Astrocyte of the spinal cord (primary cell): ENCODE measurements at places on chromosomes 3 and 15.

GRCh38 chr3:145058483-145058882, 1086.9 kb downstream of the DIPK2A start:
- DNase-seq, result no peak

- DNase-seq, result no peak
Observed at GRCh38 chr3:97037294-97037943, 223.0 kb downstream of the EPHA6 start.

DNA sequence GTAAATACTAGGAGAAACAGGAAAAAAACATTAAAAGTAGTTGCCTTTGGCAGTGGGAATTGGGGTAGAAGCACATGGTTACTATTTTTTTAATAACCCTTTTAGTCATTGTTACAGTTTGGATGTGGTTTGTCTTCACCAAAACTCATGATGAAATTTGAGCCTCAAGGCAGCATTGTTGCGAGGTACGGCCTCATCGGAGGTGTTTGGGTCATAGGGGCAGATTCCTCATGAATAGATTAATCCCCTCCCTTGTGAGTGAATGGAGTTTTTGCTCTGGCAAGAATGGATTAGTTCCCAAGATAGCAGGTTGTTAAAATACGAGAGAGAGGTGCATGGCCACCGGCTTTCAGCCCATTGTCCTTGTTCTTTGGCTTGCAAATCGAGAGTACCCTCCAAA, 92.6 kb downstream of the LEKR1 start:
- DNase-seq, result no peak

DNA sequence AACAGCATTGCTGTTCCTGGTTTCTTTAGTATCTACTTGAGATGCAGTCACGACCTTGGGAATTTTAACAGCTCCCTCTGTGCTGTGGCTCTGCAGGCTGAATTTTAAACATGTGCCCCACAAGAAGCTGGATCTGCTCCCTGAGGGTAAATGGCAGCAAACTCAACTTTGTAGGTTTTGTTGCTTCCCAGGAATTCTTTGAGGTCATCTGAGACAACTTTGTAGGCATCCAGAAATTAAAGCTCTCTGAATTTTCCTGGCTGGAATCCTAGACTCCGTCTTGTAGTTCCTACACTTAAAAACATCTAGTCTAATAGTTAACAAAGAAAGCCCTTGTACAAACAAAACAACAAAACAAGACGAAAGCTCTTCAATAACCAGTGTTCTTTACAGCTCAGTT, 366.3 kb downstream of the FEZF2 start:
- peak; percentile 43 for DNase-seq

- DNase-seq, result no peak
Observed at GRCh38 chr15:98077186-98077585, 116.7 kb downstream of the ARRDC4 start.

GRCh38 chr3:122538956-122539490, 24.3 kb upstream of the KPNA1 start:
- no peak for DNase-seq

DNA sequence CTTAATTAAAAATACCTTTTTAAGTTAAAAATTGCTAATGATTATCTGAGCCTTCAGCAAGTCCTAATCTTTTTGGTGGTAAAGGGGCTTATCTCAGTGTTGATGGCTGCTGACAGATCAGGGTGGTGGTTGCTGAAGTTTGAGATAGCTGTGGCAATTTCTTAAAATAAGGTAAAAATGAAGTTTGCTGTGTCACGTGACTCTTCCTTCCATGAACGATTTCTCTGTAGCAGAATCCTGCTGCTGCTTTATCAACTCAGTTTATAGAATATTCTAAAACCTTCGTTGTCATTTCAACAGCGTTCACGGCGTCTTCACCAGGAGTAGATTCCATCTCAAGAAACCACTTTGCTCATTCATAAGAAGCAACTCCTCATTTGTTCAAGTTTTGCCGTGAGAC, 110.1 kb downstream of the SUCNR1 start:
- no peak for DNase-seq

DNA sequence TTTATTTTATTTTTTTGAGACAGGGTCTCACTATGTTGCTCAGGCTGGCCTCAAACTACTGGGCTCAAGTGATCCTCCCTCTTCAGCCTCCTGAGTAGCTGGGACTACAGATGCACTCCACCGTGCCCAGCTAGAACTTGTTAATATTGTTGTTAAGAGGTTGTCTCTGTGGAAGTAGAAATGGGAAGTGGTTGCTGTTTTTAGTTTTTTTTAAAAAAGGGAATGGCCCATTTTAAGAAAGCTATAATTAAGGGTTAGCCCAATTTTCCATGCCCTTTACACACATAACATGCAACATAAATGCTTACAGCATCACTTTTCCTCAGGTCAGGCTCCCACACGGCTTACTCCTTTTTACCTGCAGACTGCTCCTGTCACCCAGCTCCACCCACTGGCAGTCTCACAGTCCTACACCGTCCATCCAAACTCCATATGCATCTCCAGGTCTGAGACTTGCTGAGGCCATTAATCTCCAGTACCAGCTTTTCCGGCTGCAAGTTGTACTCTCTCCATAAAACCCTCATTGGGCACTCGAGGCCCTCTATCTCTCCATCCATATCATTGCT, 19.8 kb downstream of the MORC1 start:
- no peak for DNase-seq

DNA sequence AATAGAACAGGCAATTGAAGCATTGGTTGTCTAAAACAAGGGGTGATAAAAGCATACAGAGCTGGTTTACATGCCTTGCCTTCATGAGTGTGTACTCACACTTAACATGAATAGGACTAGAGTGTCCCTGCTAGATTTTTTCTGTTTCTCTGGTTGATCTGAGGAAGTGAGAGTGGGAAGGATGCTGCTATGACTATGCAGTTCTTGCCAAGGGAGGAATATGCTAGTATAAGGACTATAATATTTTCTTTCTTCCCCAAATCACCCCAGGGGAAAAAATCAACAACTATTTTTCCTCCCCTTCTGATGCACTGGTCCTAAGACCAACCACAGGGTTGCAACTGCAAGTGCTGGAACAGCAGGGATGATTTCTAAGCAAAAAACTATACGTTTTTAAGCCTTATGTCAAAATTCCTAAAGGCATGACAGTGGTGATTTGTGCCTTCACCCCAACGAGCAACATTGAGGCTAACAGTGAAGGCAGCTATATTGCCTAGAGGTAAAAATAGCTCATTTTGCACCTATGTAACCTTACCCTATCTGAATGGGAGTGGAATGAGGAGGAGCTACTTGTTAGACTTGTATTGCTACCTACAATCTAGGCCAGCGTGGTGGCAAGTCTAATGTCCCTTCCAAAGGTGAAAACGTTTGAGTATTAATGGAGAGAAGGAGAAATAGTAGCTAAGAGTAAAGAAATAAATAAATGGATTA, 33.5 kb upstream of the USP8 start:
- DNase-seq, result no peak

- no peak for DNase-seq
Observed at GRCh38 chr3:26562021-26562768, 60.4 kb upstream of the LRRC3B start.

GRCh38 chr15:71597126-71597525, 213.2 kb upstream of the NR2E3 start:
- no peak for DNase-seq

GRCh38 chr3:119585856-119586570, 6.7 kb downstream of the ADPRH start:
- no peak for DNase-seq

DNA sequence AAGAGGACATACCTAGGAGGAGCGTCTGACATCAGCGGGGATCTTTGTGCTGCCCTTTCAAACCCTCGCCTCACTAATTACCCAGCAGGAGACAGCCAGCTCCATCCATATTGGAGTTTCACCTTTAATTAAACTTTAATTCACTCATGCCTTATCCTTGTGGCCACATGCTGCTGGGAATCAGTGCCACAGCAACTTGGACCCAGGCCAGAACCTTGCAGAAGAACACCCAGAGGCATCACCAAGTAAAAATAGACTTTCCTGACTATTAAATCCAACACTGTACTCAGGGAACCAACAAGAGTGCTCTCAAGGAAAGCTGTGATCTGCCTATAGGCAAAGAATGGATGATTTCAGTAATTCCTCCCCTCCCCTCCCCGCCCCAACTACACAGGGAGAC, 23.9 kb downstream of the EIF1B start:
- DNase-seq, result no peak

DNA sequence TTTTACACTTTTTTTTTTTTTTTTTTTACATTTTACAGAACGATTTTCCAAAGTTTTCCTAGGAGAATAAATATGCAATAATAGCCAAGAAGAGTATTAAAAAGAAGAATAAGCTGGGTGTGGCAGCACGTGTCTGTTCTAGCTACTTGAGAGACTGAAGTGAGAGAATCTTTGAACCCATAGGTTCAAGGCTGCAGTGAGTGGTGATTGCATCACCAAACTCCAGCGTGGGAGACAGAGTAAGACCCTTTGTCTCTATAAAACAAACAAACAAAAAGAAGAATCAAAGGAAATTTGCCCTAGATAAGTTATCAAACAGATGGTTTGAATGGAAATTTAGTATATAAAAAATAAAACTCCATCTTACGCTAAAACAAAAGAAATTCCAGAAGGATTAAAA, 13.3 kb downstream of the XRN1 start:
- DNase-seq, result no peak

- DNase-seq, result peak; percentile 68
Observed at GRCh38 chr3:132593947-132594323, 3.1 kb upstream of the ACKR4 start.

DNA sequence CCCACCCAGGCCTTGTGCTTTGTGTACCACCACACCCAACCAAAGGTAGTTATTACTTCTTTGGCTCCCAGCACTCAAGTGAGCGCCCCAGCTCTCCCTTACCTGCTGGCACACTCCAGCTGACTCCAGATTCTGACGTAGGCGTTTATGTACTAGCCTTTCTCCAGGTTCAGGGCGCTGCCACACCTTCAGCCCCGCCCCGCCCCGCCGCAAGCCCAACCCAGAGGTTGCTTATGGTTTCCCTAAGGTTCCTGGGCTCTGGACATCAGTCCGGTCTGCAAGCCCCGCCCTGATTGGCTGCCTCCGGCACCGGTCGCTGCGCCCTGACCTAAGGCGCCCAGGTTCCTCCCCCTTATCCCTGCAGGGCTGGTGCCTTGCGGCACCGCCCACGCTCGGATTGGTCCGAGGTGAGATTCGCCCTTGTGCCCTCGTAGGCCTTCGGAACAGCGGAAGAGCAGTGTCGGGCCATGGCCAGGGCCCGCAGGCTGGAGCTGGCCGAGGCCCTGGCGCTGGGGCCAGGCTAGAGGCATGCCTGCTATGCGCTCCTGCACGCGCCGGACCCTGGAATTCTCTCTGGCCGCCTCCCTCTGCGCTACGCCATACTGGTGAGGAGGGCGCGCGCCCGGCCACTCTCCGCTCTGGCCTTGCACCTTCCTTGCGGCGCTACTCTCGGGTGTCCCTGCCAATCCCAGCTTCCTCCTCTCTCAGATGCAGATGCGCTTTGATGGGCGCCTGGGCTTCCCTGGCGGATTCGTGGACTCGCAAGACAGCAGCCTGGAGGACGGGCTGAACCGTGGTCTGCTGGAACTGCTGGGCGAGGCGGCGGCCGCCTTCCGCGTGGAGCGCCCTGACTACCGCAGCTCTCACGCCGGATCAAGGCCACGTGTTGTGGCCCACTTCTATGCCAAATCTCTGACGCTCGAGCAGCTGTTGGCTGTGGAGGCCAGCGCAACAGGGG, 19.8 kb upstream of the NUDT16 start:
- peak; percentile 45 for DNase-seq

GRCh38 chr3:150734795-150735119, 28.2 kb downstream of the SIAH2 start:
- DNase-seq, result no peak

DNA sequence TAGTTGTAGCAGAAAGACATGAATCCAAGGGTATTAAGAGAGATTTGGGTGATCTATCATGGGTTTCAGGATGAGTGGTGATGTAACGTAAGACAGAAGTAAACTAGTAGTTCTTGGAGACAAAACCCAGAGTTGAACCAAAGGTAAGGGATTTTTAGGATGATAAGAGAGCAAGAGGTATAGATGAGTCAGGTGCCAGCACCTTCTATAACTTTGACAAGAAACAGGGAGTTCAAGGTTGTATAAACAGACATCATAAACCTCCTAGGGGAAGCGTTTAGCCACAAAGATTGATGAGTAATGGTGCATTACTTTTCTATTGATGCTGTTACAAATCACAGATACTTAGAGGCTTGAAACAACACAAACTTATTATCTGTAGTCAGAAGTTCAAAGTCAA, 447.3 kb upstream of the ARHGEF26 start:
- no peak for DNase-seq

- DNase-seq, result no peak
Observed at GRCh38 chr3:16024548-16024947, 149.9 kb upstream of the GALNT15 start.

DNA sequence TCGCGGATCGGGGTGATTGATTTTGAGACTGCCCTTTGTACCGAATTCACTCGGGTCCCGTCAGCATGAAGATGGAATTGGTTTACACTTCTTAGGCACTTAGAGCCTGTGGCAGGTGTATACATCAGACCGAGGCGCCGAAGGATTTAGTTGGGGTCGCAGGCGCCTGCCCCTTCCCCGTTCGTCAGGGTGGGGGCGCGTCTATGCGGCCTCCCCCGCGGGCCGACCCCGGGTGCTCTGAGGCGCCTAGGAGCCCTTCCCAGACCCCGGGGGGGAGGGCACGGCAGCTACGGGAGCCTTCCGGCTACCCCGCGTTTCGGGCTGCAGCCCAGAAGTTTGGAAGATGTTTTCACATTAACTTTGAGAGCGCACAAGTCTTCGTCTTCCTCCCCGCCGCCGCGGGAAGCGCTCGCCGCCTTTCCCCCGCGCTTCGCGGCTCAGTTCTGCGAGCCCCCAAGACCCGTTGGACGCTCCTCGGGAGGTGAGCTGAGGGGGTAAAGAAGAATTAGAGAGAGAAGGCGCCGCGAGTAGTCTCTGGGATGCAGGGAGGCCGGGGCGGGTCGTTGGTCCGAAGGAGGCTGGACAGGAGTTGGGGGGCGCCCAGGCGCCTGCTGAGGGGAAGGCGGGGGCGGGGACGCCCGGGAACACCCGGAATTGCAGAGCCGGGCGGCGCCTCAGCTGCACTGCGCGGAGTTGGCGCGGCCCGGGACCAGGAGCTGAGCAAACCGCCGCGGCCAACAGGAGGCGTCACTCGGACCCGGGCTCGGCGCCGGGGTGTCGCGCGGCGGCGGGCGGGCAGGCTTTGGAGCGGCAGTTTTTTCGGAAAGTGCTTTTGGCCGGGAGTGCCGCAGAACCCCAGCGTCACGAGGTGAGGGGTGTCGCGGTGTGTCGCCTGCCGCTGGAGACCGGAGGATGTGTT, 780 bp downstream of the TIPARP start:
- peak; percentile 55 for DNase-seq

DNA sequence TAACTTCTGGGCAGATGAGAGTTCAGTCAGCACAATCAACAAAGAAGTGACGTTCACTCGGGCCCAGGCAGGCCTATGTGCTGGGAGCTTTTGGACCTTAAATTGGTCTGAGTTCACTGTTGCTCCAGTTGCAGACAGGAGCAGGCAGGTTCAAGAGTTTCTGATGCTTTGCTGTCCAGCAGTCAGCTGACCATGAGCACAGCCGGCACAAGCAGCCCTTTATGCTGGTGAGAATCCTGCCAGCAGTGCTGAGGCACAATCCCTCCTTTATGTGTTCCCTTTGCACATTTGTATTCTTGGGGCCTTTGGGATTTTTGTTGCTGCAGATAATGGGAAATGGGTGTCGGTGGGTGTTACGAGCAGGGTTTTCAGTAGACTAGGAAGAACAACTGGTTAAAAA, 81.2 kb upstream of the GOLGA8J start:
- DNase-seq, result no peak
